Fibroblast of villous mesenchyme (primary cell): ENCODE measurements at places on chromosomes 16 and 17.

- DNase-seq: no peak
Observed at GRCh38 chr17:34364751-34365150, 1.7 kb upstream of the CCL1 start.

DNA sequence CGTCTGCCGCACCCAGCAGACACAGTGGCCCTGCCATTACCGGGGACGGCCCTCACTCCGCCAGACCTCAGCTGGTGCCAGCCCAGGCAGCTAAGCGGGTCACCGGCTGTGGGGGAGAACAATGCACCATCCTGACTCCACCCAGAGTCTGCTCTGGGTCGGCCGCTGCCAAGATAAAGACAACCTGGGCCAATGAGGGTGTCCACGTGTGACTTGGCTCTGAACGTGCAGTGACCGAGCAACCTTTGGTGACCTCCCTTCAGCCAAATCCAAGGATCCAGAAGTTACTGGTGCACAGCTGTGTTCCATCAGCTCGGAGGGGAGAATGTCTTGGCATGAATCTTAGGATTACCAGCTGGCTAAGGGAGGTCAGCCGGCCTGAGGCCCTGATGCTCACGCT, 155.9 kb downstream of the NTN1 start:
- no peak for DNase-seq

- peak; percentile 55 for DNase-seq
Observed at GRCh38 chr17:39167476-39167875, 1.5 kb upstream of the ARL5C start.

DNA sequence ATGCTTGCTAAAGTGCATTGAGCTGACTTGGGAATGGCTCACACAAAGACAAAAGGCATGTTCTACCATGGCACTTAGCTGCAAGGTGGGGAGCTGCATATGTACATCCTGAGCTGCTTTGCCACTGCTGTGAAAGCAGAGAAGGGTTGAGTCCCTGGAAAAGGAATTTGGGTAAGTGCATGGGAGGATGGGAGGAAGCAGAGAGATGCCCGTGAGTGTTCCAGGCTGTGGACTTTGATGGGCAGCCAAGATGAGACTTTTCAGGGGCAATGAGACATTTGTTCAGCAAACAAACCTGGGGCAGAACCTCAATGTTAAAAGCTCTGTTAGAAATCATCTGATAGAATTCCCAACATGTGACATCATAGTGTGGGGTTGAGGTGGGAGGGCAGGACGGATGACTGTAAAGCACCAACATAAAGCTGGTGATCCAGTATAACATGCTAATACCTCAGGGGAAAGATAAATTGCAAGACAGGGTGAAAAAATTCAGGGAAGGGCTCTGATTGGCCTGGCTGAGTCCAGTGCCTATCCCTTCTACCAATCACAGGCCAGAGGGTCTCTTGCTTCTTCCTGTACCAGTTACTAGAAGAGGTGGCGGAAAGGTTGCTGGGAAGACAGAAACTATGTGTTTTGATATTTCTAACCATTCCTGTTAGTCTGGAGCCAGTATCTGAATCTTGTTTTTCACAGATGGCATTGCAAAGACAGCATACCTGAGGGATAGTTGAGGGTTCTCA, 163.2 kb downstream of the UTP18 start:
- no peak for DNase-seq

- no peak for DNase-seq
Observed at GRCh38 chr16:931626-932500, 38.9 kb downstream of the LMF1 start.

DNA sequence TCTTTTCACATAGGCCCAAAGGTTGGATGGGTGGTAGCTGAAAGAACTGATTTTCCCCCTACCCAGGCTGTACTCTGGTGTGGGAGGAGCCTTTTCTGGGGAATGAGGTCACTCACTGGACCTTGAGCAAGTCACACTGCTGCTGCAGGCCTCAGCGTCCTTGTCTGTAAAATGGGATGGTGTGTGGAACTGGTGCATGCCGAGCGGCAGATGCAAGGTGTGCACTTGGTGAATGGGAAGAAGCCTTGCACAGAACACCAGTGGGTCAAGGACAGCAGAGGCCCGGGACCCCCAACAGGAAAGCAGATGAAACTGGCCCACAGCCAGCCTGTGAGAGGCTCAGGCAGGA, 38.1 kb downstream of the ARHGAP27 start:
- DNase-seq: no peak

DNA sequence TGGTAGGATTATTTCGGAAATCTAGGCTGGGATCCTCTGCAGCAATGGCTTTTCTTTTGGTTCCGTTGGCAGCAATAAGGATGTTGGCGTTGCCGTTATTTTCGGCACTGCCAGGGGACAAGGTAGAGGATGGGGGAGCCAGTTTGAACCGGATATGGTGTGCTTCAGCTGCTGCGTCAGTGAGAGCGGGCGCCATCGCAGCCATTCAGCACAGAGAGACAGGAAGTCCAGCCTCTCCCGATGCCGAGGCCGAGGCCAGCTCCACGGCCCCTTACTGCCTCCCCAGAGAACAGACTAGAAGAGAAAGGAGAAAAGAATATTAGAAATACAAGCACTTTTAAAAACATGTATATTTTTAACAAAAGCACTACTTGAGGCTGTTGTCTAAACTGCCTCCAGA, 21.3 kb downstream of the KANSL1 start:
- no peak for DNase-seq

DNA sequence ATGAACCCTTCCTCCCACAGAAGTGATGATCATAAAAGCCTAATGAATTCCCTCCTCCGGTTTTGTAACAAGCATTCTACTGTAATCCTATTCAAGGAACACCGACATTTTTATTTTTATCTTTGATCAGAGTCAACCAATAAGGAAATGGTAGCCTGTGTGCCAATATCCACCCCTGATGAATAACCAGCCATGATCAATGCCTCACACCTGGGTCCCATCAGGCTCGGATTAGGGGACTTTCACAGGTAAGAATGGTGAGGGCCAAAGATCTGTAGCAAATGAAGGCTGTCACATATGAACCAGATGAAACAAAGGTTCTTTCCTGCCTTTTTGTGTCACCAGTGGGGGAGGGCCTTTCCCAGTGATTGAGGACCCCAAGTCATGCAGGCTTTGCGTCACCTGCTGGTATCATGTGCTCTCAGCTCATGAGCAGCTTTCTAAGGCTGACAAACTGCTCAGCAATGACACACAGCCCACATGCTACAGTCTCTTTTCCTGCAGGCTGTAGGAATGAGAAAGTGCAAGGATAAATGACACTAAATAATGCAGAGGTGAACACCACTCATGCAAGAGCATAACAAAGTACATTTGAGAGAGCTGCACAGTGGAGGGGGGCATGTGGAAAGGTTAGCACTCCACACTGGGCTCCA, 34.9 kb downstream of the TOM1L2 start:
- DNase-seq: peak; percentile 28

- DNase-seq: peak; percentile 89
Observed at GRCh38 chr17:7747635-7748071, 30.1 kb downstream of the DNAH2 start.

DNA sequence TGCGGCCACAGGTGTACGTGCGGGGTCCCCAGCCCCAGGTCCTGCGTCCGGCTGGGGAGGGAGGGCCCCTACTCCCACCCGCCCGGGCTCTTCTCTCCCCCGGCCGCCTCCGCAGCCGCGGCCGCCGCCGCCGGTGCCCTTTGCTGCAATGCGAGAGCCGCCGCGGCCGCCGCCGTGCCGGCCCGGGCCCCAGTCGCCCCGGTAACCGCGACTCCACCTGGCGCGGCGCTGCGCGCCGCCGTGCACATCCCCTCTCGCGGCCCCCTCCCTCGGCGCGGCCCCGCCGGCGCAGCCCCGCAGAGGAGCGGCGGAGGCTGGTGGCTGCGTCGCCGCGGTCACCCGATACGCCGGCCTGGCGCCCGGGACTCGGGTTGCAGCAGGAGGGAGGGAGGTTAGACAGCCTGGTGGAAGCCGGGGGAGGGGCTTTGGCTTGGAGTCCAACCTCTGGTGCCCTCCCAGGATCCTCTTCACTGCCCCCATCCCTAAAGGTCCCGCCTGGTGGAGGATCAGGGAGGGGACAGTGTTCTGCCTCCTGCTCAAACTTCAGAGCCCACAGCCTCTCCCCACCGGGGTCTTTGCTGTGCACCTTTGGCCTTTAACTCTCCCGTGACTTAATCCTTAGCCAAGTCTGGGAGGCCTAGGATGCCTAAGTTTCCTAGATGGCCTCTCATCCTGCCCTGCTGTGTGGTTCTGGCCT, 32.9 kb downstream of the SRCIN1 start:
- DNase-seq: no peak

DNA sequence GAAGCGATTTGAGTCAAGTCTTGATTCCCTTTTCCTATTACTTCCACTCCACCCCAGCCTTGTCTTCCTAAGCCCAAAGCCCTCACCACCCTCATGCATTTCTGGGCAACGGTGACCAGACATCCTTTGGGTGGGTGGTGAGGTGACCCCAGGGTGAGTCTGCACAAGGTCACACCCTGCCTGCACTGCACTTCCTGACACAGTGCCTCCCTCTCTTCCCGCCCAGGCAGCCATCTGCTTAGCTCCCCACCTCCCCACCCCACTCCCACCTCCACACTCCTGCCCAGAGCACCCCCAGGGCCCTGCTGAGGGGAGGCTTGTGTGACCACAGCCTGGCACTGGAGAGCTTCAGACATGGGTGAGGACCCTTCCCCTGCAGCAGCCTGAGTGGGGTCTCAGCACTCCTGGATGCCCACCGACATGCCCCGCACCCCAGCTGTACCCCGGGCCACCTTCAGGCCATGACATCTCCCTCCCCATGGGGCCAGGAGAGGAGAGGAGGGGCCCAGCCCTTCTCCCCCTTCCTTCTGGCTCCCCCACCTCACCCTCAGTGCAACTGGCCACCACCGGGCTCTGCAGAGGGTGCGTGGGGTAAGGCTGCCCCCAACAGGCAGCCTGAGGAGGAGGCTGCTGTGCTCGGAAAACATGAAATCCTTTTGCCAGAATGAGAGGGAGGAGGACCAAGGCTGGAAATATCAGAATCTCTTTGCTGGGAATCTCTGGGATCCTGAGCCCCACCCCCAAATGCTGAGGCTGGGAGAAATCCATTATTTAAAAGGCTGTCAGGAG, 68.6 kb downstream of the CCT6B start:
- DNase-seq: no peak

- no peak for DNase-seq
Observed at GRCh38 chr17:58383892-58384462, 32.0 kb upstream of the SUPT4H1 start.

DNA sequence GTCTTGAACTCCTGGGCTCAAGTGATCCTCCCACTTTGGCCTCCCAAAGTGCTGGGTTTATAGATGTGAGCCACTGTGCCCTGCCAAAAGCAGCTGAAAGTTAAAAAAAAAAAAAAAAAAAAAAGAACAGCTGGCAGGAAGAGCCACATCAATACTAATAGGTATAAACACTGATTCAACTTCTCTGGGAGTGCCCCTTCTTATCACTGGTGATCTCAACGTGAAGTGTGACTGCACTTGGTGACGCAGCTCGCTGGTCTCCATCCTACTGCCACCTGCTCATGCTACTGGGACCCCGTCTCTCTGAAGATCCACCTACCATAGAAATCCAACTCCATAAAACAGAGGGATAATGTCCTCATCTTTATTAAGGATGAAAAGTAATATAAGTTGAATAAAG, 40.8 kb downstream of the RNF157 start:
- DNase-seq: no peak

DNA sequence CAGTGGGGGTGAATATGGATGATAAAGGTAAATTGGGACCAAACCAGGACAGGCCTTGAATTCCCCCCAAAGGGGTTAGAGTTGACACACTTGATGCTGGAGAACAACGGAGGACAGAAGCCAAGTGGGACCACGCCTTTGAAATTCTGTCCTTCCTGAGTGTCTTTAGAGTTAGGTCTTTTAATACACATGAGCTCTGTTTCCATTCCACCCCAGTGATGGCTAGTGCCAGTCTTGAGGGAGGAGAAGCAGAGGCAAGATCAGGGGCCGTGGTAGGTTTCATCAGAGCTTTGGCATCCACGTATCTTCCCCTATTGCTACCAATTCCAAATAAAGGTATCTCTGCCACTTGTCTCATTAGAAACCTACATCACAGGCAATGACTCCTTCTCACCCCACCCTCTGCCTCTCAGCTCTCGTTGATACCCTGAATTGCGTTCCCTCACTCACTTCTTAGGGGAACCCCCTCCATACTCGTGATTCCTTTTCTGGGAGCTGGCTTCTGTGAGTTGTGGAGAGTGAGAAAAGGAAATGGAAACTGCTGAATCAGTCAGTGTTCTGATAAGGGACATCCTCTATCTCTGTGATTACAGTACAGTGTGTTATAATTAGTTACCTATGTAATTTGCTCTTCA, 2.4 kb upstream of the CCL3L1 start:
- no peak for DNase-seq

- DNase-seq: no peak
Observed at GRCh38 chr17:75003070-75003956, 9.2 kb upstream of the MRPL58 start.

GRCh38 chr16:82524976-82525375, 101.8 kb upstream of the CDH13 start:
- no peak for DNase-seq

DNA sequence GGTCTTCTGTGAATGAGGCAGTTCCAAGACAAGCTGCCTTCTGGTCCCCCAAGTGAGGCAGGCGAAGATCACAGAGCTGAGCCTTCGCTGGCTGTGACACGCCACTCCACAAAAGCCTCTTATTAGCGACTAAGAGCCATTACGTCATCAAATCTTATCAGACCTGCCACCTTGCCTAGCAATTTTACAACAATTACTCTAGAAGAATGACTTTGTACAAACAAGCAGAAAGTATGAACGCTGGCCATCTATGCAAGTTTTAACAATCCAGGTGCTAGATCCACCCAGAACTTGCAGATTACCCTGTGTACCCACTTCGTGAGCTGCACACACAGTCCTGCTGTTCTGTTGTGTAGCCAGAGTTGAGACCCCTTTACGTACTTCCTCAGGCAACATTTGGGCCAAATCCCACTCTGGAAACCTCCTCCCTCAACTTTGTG, 3.8 kb upstream of the ICAM2 start:
- DNase-seq: no peak

DNA sequence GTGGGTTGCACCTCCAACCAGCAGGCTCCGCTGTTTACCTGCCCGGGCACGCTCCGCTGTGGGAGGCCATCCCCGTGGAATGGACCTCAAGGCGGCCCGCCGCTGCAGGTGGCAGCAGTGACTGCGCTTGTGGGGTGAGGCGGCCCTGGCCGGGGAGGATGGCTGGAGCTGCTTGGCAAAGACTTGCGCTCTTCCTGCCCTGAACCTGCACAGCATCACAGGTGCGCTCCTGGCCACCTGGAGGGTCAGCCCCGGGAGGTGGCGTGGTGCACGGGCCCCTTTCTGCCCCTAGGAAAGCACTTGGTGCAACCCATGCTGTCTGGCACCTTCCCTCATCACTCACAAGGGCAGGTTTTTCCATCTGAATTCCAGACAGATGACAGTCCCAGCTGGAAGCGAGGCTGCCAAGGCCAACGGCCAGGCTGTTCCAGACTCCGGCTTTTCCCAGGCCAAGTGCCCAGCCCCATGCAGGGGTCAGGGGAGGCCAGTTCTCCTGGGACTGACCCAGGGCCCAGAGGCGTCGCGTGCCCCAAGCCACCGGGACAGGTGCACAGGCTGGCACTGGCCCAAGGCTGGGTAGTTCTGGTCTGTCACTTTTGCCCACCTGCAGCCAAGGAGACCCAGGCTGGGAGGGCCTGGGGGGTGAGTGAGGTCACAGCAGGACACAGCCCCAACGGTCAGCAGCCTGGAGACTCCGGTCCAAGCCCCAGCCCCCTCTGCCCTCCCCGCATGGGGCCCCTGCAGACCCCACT, 13.3 kb downstream of the UTS2R start:
- no peak for DNase-seq
